Muscle of back (tissue), 13 donors: ENCODE measurements at places on chromosomes 7 and 10. TPM values are rescaled to one million over a fixed set of nuclear protein-coding genes. Genes with fewer than 3 reads are reported as not detected.

The PTF1A gene
- polyA plus RNA-seq, result not detected

- DNase-seq, result no peak
Measured at GRCh38 chr10:6068006-6068405, 5.8 kb upstream of the IL2RA start.

The ARHGEF35 gene
- polyA plus RNA-seq, result 1.2 TPM

GRCh38 chr10:81848514-81848913 is 26.5 kb upstream of the NRG3 start:
- no peak for DNase-seq

The GRID2IP gene
- polyA plus RNA-seq, result 0.08 TPM

- no peak for DNase-seq
Measured at GRCh38 chr10:98589691-98590090, 143.0 kb upstream of the HPS1 start.

DNA sequence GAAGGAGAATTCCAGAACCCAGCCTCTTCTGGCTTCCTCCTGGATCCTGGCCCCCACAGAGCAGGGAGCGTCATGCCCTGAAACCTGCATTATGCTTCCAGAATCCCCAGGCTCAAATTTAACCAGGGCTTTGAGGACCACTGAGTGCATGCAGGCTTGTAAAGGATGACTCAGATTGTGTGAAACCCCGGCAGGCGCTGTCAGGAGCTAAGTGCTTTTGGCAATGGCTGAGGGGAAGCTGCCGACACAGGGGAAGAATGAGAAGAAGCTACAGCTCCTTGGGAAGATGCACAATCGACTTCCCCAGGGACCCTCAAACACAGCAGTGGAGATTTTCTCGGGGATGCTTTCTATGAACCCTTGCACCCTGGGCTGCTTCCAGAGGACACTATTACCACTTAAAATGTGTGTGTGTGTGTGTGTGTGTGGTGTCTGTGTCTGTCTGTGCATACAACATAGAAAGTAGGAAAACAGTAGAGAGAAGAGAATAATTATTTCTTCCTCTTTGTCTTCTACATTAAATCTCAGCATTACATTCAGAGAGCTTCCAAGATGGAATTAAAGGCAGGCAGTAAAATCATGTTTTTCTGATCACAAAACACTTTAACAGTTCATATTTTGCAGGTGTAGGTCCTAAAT is 183.5 kb upstream of the INHBA start:
- DNase-seq, result peak; percentile 95

GRCh38 chr10:97849103-97849686 is 448 bp upstream of the GOLGA7B start:
- DNase-seq, result no peak
